ENCODE measurements at places on chromosomes 3 and 15.

DNA sequence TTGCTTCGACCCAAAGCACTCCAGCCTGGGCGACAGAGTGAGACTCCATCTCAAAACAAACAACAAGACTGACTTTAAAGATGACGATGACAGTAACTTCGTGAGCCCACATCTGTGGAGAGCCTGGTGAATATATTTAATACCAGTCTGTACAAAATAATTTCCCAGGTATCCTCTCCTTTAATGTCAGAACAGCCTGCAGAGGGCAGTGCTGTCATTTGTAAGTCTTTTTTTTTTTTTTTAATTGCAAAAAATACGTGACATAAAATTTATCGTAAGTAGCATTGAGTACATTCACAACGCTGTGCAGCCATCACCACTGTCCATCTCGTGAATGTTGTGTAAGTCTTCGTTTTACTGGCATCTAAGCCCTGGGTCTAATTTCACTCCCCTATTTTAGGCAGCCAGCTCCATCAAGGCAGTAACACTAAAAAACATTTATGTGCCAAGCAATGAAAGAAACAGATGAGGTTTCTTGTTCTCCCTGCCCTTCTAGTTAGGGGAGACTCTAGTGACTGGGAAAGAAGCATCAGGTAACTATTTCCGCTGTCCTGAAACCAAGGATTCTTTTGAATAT is 1.4 kb downstream of the HTD2 start:
- DNase-seq, result no peak

DNA sequence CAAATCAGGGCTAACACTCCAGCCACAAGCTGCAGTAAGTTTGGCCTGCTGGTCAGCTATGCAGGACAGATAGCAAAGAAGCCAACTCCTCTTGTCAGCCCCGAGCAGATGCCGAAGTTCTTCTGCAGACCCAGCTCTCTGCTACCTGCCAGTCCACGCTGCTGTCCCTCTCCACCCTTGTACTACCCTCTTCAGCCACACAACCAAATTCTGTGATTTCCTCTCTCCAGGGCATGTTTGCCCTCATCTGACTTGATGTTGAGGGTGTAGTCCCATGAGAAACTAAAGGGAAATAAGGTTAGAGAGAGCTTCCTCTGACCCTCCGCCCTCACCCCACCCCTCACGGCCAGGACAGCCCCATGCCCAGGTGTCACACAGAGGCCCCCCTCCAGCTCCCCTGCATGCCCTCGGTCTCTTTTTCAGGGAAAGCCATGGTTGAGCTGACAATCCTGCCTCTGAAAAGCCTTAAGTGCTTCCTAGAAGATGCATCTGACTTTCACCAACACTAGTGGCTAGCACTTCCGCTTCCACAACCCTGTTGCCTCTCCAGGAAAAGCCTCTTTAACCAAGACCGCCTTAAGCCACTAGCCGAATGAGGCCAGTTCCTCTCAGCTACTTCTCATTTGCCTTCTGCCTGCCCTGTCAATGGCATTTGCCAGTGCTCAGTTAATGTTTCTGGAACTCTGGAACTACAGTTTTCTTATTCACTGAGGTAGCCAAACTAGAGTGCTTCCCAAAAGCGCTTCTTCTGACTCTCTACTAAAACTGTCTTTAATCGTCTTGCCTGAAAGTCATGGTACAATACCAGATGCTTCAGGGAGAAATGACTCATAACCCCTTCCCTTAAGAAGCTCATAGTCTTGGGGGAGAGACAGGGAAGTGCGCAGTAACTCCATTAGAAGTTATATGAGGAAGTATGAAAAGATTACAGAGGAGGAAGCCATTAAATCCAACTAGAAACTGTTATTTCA is 300.4 kb upstream of the STT3B start:
- no peak for DNase-seq

DNA sequence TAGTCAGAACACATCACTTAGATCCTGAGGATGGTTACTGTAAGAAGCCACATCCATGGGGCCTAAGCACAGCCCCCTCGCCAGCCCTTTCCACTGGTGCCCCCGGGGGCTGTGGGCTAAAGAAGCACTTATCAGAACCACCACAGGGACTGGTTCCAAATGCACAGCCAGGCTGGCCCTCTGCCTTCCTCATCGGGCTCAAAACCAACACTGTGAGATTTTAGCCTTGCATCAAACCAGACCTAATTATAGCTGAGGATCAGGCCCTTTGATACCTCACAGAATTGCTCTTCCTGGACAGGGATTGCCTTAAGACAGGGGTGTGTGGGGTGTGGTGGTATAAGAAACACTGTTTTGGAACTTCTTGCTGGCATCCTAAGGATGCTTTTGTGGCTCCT is 23.7 kb downstream of the SRPRB start:
- no peak for DNase-seq

- no peak for DNase-seq
These were observed 14.6 kb upstream of the IL17RD start for GRCh38 chr3:57179580-57180410.

DNA sequence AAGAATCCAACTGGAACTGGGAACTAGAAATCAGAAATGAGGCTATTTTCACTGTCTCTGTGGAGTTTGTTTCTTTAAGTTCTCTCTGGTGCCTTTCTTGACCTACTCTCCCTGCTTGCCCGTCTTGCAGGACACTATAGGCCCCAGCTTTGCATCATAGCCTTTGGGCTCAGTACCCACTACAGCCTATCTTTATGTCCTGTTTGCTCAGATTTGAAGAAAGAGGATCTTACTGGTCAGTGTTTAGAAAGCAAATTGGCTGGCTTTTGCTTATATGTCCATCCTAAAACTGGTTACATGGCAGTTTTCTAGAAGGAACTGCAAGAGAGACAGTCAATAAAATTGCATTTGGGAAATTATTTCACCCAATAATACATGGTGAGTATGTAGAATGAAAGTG is 231.8 kb upstream of the TBL1XR1 start:
- no peak for DNase-seq

GRCh38 chr15:75065851-75066509 is 42.6 kb downstream of the PPCDC start:
- DNase-seq, result no peak

GRCh38 chr3:58179235-58180098 is 31.3 kb downstream of the DNASE1L3 start:
- DNase-seq, result no peak

DNA sequence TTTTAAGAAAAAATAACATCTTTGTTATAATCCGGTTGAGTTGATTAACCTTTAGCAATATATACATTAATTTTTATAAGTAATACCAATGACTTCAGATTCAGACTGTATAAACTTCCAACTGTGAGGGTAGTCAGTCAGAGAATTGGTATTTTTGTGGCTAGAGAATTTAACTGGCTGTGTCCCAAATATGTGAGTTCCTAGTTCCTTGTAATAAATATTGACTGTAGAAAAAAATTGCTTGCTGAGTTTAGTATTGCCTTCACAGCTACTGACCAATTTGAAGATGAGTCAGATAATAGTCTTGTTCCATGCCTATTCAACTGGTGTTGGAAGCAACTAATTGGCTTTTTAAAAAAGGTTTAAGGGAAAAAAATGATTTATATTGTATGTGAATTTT is 210.8 kb downstream of the GAP43 start:
- no peak for DNase-seq

DNA sequence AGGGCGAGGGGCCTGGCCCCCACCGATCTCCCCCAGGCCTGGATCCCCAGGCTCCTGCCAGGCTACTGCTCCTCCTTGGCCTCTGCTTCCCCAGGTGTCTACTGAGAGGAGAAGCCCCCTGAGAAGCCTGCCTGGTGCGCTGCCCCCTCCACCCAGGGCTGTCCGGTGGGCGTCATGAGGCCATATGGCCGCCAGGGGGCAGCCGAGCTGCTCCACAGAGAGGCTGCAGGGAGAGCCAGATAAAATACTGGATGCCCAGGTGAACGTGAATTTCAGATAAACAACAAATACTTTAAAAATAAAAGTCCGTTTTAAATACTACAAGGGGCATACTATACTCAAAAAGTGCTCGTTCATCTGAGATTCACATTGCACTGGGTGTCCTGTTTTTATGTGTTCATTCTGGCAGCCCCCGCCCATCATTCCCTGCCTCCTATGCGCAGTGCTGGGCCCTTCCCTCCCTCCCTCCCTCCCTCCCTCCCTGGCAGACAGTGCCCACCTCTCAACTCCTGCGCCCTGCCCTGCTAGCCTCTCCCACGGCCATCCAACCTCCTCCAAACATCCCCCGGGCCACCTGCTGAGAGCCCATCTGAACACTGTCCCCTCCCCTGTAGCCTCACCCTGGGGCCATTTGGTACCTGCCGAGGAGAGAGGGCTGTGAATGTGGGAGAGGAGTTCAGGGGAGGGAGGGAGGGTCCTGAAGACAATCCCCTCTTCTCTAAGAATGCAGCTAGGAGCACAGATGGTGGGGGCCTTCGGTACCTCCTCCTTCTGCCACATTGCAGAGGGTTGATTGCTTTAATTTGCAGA is 29.6 kb downstream of the PSTPIP1 start:
- DNase-seq, result peak; percentile 50

Data from activated CD4-positive, CD25-positive, alpha-beta regulatory T cell treated with anti-CD3 and anti-CD28 coated beads, Interleukin-2, amount 50 U/mL, for 16 hours (primary cell).